GOT3 (cell line): ENCODE measurements at places on chromosomes 6 and 20.

DNA sequence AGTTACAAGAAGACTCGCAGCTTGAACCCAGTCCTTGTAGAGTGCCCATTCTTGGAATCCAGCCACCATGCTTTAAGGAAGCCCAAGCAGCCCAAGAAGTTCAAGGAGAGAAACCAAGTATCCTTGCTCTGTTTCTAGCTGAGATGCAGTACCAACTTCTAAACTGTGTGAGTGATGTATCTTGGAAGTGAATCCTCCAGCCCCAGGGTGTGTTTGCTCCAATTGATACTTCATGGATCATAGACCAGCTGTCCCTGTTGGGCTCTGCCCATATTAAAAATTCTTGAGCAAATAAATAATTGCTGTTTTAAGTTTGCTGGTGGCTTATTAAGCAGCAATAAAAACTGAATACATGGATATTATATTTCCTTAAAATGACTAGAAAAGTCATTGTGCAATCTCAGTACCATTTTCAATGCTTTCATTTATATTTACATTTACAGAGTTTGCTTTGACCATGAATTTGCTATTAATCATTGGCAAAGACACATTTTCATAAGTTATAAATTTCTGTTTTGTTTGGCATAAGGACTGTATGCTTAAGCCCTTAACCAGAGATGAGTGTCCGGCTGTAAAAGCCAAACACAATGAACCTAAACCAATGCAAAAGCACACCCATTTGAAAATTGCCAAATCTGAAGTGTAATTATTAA is 9.2 kb downstream of the SPTLC3 start:
- DNase-seq = no peak

DNA sequence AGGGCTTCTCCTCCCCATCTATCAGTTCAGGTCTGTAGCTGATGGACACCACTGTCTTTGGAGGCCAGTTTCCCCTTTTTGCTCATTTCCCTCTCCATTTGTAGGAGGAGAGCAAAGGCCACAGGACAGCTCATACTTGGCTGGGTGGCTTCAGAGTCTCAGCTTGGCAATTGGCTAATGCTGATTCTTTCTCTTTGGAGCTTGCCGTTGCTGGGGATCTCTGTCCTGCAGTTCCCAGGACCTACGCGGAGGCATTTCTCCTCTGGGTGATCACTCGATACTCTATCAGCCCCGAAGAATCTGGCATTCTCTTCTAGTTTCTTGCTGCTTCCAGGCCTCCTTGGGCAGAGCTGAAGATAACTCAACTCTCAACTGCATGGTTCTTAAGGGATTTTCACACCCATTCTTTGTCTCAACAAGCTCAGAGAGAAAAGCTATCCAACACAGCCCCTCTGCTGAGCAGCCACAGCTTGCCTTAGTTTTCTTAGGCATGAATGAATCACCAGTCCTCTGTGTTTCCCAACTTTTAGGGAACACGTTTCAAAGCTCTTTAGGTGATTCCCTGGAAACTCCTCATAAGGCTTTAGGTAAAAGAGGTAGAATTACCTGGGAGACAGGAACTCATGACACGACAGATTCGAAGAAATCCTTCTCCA is 19.2 kb upstream of the SSR1 start:
- no peak for DNase-seq

GRCh38 chr6:139839506-139840156 is 465.2 kb upstream of the CITED2 start:
- no peak for DNase-seq

- no peak for DNase-seq
These were observed 111.8 kb downstream of the HAO1 start for GRCh38 chr20:7828437-7828836.

DNA sequence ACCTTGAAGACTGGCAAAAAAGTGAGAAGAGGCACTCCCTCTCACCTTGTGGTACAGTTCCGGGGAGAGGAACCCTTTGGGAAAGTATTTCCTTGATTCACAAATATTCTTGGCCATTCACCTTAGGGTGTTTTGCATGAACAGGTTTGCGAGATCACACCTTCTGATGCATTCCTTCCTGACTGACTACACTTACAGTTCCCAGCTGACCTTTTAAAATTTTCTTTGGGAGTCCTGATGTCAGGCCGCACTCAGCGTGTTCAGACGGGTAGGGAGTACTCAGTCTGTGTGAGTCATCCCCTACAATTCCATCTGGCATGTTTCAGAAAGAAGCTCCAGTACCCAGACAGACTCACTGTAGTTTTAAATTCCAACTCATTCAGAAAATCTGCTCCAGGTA is 1.7 kb downstream of the ADGRF4 start:
- DNase-seq = no peak

GRCh38 chr6:85421972-85422371 is 27.9 kb upstream of the NT5E start:
- DNase-seq = no peak

DNA sequence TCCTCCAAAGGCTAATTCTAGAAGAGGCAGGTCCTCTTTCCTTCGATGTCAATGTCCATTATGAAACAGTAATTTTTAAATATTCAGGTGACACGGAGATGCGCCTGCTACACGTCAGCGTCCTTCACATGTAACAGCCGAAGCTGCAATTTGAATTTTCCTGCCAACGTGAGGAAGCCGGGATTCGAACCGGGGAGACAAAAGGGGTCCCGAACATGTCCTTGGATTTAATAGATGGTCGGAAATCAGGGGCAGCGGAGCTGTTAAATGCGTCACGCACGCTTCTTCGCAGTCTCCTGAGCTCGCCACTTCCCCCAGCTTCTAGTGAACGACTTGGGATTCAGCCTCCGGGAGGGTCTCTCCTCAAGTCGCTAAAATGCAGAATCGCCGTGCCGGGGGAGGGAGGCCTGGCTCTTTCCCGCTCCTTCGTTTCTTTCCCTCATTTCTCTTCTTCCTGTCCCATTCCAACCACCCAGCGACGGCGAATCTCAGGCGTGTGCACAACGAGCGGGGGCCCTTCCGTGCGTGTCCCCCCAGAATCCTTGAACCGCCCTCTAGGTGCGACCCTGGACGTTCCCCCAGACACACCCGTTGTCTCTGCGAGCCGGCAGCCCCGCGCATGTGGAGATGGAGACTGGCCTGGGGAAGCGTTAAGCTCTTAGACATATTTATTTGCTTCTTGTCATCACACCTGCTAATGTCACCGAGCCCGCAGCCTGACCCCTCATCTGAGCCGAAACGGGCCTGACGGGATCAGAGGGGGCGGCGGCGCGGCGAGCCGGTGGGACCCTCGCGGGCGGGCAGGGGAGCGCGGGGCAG is 1.3 kb upstream of the FOXC1 start:
- no peak for DNase-seq

GRCh38 chr6:46015119-46015968 is at the start of gene CLIC5:
CLIC5 (minus strand) TSS chr6:46015860; CDS start chr6:46015542, 318 bp downstream.
- DNase-seq = no peak

- DNase-seq = no peak
These were observed 209.5 kb downstream of the SAMD5 start for GRCh38 chr6:147717991-147718390.

DNA sequence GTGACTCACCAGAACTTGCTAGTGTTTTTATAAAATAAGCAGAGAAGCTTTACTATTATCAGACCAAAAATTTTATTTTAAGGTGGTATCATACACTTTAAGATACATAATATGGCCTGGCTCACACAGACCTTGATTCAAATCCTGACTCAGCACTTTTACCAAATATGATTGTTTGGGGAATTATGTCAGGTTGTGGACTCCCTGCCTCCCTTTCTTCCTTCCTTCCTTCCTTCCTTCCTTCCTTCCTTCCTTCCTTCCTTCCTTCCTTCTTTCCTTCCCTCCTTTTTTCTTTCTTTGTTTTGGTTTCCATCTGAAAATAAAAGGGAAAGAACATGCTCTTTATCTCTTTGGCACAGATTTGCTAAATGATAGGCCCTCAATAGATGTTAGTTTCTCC is 186.0 kb upstream of the MMS22L start:
- DNase-seq = no peak

DNA sequence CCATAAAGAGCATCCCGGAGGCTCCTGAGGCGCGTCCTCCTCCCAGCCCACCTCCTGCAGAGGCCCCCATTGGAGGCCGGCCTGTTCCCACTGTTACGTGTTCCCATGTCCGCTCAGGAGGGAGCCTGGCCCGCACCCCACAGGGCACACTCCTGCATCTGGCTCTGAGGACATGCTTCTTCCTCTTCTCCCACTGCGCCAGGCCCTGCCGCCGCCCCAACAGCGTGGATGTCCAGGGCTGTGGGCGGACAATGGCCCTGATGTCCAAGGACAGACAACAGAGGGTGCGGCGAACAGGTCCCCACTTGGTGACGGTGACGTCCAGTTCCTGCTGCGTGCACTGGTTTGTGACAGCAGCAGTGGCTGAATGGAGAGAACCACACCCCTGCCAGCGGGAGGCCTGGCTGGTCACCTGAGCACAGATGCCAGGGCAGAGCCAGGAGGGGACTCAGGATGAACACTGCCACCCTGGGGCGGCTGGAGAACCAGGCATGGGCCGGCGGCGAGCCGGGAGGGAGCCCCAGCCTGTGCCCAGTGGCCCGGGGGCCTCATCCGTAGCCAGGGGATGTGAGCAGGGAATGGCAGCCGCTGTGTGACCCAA is 26.6 kb downstream of the FRMD1 start:
- DNase-seq = no peak

- no peak for DNase-seq
These were observed 68.9 kb upstream of the SLC22A16 start for GRCh38 chr6:110545081-110545872.

- no peak for DNase-seq
These were observed 148.6 kb upstream of the ZFP64 start for GRCh38 chr20:52340036-52340634.

- DNase-seq = no peak
These were observed 21.4 kb downstream of the NCR2 start for GRCh38 chr6:41356825-41357224.

- DNase-seq = no peak
These were observed 104.5 kb downstream of the GRM4 start for GRCh38 chr6:34041385-34041784.

- no peak for DNase-seq
These were observed 13.6 kb upstream of the SASH1 start for GRCh38 chr6:148328876-148329555.

- DNase-seq = no peak
These were observed 69.0 kb downstream of the CEP57L1 start for GRCh38 chr6:109164331-109164730.

DNA sequence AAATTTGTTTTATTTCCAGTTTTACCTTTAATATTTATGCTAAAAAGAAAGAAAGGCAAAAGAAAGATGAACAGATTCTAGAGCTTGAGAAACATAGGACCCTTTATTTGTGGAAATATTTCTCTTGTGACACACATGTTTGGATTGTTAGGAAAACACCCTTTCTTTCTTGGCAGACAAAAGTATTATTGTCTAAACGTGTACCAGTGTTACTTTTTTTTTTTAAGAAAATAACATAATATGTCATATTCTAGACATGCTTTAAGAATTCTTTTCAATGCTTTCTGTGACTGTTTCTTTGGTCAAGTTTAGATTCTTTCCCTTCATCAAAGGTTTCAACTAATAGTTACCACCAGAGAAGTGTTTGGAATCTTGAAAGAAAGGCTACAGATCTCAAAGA is 183.4 kb upstream of the CNR1 start:
- no peak for DNase-seq

DNA sequence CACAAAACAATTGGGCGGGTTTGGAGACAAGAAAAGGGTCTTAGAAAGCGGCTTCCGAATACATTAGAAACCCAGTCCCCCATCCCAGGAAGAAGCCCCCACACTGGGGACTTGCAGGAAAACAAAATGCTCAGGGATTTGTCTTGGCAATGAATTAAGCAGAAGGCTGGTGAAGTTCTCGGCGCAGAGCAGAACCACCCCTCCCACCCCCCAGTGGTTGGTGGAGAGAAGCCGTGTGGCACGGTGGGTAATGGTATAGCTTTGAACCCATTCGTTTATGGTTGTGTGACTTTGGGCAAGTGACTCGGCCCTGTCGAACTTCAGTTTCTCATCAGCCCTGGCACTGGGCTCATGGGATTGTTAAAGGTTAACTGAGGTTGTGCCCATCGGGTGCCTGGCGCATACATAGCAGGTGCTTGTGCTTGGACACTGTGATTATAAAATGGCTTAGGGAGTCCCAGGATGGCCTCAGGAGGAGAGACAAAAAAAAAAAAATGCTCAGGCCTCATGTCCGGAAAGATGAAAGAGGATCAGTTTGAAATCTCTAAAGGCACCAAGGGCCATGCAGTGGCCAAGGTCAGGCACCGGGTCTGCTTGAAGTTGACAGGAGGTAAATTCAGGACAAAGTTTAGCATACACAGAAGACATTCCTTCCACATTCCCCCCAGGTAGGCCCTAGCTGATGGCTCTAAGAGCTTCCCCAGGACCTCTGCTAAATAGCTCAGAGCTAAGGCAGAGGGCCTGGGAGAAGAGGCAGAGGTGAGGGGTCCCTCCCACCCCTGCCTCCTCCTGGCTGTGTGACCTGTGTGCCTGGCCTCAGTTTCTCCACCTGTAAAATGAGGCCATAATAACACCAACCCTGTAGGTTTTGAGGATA is 120.1 kb upstream of the PTPN1 start:
- DNase-seq = no peak

DNA sequence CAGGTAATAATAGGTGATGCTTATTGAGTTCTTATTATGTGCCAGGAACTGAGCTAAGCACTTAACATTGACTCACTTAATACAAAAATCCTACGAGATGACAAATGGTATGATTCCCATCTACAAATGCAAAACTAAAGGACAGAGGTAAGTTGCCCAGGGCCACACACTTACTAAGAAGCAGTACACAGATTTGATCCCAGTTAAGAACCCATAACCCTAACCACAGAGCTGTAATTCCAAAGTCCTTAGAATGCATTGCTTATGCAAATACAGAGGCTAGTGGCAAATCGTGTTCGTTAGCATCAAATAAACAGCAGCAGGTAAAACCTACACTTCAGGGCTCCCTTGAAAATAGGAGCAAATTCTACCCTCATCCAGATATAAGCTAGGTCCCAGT is 104.0 kb downstream of the SASH1 start:
- no peak for DNase-seq

DNA sequence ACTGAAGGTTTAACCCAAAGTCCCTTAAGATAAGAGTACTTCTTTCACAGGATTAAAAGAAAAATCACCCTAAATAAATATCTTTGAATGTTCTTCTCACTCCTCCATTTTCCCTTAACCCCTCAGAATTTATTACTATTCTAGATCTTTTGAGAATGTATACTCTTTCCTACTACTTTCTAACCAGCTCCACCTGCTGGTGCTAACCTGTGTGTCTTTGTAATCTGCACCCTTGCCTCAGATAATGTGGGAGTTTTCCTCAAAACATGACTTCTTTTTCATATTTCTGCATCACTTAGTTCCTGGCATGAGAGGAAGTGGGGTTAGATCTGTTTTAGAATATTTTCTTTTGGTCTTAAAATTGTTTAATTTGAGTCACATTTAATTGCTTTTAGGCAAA is 394.2 kb downstream of the BMP2 start:
- no peak for DNase-seq
